Right kidney (tissue), 9 donors: ENCODE measurements at places on chromosomes 4 and X.

- DNase-seq: no peak
Measured at GRCh38 chrX:4971646-4972045, 1257.0 kb downstream of the NLGN4X start.

DNA sequence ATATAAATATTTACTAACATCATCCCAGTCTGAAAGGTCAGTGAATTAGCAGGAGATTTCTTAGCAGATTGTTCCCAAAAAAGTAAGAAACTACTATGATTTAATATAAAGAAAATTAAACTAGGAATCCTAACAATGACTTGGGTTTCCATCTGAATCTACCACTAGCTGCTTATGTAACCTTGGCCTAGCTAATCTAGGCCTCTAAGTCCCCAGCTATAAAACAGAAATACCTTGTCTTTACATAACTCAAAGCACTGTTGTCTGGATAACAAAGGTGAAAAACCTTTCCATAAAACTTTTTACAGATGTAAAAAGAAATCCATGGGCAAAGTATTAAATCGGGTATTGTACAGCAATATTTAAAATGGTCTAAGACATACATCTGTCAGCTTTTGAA, 3.0 kb downstream of the FBXL5 start:
- DNase-seq: no peak

DNA sequence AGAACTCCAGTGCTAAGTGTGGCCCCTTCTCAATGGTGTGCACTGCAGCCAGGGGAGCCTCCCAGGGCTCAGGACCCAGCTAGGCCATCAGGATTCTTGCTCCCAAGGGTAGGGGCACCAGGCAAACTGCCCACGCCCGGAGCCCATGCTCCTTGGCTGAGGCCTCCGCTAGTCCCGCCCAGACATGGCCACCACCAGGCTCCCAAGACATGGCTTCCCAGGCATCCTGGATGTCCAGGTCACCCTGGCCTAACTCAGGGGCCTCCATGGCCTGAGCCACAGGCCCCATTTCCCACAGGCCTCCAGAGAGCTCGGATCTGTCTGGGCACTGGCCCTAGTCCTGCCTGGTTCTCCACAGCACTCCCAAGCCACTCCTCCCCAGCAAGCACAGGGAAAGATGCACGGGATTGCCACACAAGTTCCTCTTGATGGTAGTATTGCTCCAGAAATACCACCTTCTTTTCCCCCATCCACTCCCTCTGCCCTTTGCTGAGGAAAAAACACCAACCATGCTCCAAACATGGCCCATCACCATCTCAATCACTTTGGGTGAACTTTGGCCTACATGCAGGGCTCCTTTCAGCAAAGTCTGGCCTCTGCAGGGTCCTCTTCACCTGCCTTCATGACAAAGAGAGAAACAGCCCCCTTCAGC, 274.7 kb upstream of the AGTR2 start:
- DNase-seq: no peak

DNA sequence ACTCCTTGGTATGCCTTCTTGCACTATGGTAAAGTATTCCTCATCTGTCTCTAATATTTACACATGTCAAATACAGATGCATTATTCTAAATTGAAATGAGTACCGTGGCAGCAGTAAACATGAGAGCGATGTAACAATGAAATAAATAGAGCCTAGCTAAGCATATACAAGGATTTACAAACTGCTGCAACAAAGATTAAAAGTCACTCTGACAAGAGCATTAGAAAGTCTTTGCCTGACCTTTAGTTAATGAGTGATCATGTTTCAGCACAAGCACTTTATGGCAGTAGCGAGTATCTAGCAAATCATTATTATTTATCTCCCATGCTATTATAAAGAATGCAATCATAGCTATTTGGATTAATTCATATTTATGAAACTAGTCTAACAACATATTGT, 547.0 kb upstream of the NDST4 start:
- DNase-seq: no peak

GRCh38 chr4:78517050-78517652, 34.4 kb upstream of the ANXA3 start:
- peak; percentile 14 for DNase-seq

- no peak for DNase-seq
Measured at GRCh38 chr4:55920571-55920970, 28.2 kb upstream of the CEP135 start.

DNA sequence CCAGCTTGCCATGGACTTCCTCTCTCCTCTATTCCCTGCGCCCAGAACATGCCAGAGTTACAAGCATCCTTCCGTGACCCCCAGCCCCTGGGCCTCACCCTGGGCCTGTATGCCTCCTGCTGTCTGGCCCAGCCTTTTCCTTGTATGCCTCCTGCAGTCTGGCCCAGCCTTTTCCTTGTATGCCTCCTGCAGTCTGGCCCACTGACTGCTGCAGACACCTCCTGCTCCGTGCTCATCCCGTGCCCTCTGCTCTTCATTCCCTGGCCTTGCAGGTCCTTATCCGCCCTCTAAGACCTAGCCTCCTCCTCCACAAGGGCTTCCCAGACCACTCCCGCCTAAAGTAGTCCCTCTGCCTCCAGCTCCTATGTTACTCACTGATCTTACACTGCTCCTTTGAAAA, 44.2 kb downstream of the IRF2 start:
- no peak for DNase-seq

- peak; percentile 47 for DNase-seq
Measured at GRCh38 chr4:6250235-6250983, 19.2 kb upstream of the WFS1 start.

DNA sequence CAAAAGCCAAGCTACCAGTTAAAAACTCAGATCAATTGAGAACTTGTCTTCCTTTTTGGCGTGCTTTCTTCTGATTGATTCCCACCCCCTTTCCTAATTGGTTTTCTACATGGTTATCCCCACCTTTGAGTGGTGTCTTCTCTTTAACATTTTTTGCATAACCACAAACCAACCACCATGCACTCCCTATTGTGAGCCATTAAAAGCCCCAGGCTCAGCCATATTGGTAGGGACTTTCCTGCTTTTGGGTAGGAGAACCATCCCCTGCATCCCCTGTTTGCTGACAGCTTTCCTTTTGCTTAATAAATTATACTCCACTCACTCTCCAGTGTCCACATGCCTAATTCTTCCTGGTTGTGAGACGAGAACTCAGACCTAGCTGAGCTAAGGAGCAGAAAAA, 1651.4 kb upstream of the IGFBP7 start:
- DNase-seq: no peak

DNA sequence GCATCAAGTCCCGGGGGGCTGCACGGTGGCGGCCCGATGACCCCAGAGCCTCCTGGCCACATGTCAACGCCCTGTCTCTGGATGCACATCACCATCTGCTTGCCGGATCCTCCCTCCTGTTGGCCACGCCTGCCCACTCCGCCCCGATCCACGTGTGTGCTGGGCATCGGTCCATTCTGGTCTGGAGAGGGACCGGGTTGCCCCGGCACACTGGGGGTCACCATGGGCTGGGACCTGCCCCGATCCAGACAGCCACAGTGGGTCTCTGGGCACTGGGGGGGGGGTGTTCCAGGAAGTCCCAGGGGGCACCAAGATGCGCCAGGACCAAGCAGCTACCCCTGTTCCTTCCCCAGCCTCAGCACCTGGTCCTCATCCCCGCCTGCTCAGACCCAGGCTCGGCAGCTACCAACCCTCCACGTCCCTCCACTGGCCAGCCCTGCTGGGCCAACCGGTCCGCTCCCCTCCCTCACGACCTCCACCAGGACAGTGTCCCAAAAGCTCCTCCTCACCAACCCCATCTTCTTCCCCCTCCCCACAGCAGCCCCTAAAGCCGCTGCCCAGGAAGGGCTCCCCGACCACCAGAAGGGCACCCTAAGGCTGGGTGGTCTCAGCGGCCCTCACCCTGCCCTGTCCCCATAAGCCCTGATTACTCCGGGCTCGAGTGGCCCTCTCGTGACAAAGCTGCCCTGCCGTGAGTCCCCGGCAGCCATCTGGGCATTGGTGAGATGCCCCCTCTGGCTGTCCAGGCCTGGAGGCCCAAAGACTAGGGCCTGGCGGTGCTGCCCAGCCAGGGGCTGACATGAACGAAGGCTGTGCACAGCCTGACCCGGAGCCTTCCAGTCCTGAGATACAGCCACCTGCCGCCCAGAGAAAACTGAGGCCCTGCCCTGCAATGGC, 4.6 kb downstream of the CTBP1 start:
- DNase-seq: no peak

DNA sequence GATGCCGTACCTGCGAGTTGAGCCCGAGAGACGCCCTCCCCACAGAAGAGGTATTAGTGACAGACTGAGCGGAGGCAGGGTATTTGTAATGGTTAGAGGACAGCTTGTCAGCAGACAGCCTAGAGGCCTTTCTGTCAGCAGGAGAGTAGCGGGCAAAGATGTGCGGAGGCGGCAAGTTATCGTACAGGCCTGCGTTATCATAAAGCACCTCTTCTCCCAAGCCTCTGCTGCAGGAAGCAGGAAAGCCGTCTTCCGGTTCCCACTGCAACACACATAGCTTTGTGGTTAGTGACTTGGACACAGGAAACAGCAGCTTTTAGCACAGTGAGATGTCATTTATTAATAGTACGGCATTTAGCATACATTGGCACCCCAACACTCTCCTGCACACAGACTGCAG, 158.3 kb downstream of the AFAP1 start:
- no peak for DNase-seq

- no peak for DNase-seq
Measured at GRCh38 chr4:154019811-154020210, 230.9 kb upstream of the SFRP2 start.

DNA sequence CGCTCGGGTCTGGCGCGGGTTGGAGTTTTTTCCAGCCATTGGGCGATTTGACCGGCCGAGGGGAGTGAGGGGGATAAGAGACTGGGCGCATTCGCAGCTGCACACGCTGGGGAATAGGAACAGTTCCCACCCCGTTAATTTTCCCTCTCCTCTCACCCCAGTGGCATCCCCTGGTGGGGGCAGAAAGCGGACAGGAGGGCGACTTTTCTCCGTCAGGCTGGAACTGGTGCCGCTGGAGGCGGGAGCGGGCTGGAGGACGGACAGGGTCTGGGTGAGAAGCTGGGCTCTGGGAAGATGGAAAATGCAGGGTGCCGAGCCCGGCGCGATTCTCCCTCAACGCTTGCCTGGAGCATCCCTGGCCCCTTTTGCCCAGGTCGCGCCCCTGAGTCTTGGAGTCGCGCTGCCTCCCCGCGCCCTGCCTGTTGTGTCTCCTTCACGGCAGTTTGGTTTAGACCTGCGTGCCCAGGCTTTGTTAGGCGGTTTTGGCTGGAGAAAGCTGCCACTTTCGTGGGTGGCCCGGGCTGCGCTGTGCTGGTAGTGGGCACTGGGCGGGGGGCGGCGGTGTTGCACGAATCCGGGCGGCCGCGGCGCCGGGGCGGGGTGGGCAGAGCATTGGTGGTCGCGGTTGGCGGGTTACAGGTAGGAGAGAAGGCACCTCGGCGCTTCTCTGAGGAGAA, 2.0 kb downstream of the ADGRL3 start:
- peak; percentile 78 for DNase-seq

DNA sequence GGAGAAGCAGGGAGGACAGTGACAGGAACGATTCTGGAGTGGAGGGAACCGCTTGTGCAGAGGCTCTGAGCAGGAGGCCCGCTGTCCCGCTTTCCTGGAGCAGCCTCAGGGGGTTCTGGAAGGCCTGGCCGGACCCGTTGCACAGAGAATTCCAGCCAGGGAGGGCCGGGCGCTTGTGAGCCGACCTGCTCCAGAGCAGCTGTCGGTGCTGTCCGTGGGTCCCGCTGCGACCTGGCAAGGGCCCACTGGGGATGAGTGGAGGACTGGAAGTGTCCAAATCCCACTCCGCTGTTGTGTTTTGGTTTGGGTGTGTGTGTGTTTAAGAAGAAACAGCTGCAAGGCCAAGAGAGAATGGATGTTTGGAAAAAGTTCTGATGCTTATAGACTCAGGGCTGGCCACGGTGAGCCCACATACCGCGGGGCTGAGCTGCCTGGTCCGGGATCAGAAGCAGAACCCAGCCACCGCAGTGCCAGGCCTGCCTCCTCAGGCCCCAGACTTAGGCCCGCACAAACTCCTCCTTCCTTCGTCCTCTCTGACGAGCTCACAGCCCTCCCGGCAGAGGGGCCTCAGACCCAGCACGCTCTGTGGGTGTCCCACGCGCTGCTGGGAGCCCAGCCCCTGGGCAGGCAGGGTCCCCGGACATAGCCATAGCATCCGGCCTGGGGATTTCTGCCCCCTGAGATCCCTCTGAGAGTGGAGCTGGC, 73.9 kb downstream of the HTRA3 start:
- no peak for DNase-seq

GRCh38 chr4:26375551-26375950, 54.7 kb downstream of the RBPJ start:
- DNase-seq: no peak

DNA sequence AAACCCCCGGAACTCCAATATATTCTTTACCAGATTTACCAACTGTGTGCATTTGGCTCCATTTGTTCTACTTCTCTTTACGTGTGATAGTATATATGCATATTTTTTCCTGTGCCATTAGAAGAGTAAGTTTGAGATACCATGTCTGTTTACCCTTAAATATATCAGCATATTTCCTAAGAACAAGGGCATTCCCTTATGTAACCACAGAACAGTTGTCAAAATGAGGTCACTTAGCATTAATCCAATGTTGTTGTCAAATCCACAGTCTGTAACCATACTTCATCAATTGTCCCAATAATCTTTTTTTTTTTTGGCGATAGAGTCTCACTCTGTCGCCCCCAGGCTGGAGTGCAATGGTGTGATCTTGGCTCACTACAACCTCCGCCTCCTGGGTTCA, 55.2 kb downstream of the TBC1D14 start:
- DNase-seq: no peak

GRCh38 chrX:45697591-45697990, 496.9 kb upstream of the DIPK2B start:
- DNase-seq: no peak

DNA sequence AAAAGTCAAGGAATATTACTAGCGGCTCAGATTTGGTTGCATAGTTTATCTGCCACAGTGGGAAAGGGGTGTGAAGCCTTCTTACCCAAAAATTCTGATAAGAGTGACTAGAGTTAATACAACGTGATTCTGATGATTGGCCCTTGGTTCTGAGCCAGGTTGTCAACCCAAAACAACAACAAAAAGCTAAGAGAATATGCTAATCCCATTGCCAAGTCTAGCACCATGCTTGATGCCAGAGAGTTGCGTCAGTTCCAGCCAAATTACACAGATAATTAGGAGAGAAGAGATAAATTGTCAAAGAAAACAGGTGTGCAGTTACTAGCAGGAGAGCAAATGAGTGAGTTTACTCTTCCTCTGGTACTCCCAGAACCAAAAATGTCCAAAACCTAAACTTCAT, 287.4 kb upstream of the AGA start:
- no peak for DNase-seq

DNA sequence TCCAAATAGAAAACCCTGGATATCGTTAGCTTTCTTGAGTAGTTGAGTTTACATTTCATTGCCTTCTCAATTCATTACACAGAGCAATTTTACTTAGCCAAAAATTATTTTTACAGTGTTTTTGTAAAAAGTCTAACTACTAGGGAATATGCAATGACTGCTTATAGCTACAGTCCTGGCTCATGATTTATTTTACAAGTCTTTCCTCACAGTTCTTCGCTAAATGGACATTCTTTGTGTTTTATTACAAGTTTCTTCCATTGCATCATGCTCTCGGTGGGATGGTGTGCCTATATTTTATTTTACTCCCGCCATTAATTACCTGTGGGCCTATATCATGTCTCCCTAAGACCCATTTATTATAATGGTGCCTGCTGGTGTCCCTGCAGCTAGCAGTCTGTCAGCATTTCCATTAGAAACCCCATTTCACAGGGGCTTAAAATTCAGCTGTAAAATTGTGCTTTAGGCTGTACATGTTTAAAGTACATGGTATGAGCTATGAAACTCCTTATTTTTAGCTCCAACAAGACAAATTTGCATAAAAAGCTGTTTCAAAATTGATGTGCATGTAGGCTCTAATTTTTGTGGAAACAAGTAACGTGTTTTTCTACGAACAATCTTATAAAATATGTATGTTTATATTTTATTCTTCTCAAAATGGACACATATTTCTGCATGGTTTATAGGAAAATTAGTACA, 227.4 kb downstream of the SLC7A11 start:
- no peak for DNase-seq
